Amygdala (tissue), 56 donors: ENCODE measurements at places on chromosomes 13 and 19.

- DNase-seq, result no peak
Measured at GRCh38 chr19:51468545-51468920, 9.8 kb upstream of the CEACAM18 start.

DNA sequence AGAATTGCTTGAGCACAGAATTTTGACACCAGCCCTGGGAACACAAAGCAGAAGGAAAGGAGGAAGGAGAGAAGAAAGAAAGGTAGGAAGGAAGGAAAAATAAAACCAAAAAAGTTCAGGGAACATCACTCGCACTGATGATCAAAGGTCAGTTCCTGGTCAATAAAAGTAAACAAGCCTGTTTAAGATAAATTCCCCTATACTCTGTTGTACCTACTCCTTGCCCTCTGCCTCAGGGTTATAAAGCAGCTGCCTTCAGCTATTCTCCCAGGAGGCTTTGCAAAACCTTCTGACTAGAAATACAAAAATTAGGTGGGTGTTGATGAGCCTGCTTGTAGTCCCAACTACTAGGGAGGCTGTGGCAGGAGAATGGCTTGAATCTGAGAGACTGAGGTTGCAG is 14.9 kb upstream of the ZNF91 start:
- no peak for DNase-seq

DNA sequence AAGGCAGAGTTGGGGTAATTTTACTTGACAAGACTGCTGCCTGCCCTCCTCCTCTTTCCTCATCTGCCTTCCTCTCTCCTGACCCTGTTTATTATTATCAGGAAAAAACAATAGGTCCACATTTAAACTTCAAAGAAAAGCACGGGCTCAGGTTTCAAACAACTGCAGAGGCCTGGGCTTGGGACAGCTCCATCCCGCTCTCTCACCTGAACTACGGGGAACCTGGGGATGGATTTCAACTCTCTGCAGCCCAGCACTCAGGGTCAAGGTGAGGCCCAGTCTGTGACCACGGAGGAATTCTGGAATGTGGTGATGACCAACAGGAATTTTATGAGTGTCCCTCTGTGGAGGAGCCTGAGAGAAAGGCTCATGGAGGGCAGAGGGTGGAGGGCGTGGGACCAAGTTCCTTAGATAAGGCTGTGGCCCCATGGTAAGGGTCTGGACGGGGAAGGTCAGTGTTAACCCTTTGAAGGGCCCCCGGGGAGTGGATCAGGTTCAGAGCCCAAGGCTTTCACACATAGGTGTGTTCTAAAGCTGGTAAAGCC is 220.8 kb upstream of the MAB21L1 start:
- no peak for DNase-seq

GRCh38 chr13:94344126-94344818 is 135.2 kb downstream of the DCT start:
- DNase-seq, result no peak

DNA sequence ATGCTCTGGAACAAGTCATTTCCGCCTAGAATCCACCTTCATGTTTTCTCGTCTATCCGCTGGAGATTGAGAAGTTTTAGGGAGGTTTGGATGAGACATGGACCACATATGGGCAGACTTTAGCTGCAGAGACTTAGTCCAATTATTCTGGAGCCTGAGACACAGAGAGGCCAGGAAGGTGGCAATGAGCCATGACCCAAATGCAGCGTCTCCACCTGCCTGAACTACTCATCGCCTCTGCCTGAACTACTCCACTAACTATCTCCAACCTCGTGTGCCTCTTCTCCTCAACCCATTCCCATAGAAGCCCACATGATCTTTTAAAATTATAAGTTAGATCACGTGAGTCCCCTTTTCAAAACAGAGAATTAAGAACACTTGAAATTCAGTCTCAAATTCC is 5.6 kb downstream of the PLEKHA4 start:
- no peak for DNase-seq

DNA sequence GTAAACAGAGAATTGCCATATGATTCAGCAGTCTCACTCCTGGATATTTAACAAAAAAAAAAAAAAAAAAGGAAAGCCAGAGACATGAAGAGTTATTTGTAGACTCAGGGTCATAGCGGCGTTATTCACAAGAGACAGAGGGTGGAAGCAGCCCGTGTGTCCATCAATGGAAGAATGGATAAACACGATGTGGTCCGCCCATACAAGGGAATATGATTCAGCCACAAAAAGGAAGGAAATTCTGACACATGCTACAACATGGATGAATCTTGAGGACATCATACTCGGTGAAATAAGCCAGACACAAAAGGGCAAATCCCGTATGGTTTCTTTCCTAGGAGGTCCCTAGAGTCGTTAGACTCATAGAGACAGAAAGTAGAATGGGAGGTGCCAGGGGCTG is 14.8 kb downstream of the ACSBG2 start:
- DNase-seq, result no peak

DNA sequence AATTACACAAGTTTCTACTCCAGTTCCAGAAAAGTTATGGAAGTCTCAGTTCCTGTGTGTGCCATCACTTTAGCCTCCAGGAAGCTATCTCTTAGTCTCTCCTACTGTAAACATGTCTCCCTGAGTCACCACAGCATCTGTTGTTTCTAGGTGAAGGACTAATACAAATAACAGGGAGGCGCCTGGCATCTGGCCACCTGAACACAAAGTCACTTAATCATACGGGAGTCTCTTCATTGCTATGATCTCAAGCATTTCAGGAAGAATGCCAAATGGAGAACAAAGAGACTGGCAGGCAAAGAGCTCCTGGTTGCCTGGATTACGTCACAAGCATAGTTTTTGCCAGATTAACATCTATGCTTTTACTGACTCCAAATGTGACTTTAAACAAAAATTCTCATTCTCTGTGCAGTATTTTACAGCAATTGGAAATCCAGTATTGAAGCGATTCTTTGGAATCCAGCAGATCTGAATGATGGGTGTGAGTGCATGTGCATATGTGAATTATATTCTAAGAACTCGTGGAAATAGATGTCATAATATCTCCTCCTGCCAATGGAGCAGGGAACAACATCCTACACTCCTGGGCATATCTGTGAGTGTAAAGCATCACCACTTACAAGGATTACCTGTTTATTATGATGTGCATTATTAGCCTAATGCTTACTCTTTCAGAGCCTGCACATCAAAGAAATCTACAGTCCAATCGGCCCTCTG is 572.8 kb downstream of the PCDH9 start:
- DNase-seq, result peak; percentile 21
